Adrenal gland (tissue), 19 donors: ENCODE measurements at places on chromosomes 4 and X. TPM values are rescaled to one million over a fixed set of nuclear protein-coding genes. Genes with fewer than 3 reads are reported as not detected.

Gene SHISA3
- total RNA-seq, result 2.3 TPM

Gene VCX2
- total RNA-seq, result not detected

Gene ADH4
- 3.4 TPM for total RNA-seq

Gene MAP9
- 8.4 TPM for total RNA-seq

Gene CD38
- 10.3 TPM for total RNA-seq

Gene GPR119
- not detected for total RNA-seq

Gene GYPB
- total RNA-seq, result not detected

Gene PAGE2
- not detected for total RNA-seq

Gene NOX1
- total RNA-seq, result not detected

Gene CTAG1B
- total RNA-seq, result not detected

Gene GRPR
- not detected for total RNA-seq
